G401 (cell line): ENCODE measurements at places on chromosomes 5 and 9.

- DNase-seq: no peak
These were observed 66.5 kb upstream of the TGFBR1 start for GRCh38 chr9:99038484-99038820.

DNA sequence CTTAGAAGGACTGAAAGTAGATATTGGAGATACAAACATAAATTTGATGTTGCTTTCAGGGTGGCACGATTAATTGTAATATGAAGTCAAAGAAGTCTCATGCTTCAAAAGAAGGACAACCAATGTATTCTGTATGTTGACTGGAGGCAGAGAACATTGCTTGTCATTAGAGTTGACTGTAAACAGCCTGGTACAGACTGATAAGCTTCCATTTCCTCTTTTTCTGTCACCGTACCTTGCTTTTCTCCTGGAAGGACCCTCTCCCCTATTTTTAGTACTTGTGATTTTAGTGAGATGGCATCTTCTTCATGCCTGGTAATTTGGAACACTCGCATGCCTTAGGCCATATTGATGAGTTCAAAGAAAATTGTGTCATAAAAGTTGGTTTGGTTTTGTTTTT, 809.4 kb downstream of the PRELID2 start:
- no peak for DNase-seq

DNA sequence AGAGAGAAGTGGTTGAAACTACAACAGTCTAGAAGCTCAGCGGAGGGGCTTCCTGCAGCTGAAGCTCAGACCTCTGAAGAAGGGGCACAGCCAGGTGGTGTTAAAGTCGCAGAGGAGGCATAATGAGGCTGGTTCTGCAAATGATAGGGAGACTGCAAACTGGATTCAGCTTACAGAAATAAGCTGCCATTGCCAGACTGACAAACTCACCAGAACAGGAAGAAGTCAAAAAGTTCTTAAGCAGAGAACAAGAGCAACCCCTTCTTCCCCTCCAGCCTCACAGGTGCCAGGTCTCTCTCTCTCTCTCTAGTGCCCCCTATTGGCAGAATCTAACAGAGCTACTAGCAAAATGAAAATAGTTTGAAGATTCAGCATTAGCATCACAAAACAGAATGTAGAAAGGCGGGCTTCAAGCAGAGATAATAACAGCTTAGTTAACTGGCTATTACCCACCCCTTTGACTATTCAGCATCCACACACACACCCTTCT, 76.7 kb downstream of the GRAMD2B start:
- no peak for DNase-seq

GRCh38 chr9:76707510-76707909, 56.7 kb upstream of the PCA3 start:
- no peak for DNase-seq

DNA sequence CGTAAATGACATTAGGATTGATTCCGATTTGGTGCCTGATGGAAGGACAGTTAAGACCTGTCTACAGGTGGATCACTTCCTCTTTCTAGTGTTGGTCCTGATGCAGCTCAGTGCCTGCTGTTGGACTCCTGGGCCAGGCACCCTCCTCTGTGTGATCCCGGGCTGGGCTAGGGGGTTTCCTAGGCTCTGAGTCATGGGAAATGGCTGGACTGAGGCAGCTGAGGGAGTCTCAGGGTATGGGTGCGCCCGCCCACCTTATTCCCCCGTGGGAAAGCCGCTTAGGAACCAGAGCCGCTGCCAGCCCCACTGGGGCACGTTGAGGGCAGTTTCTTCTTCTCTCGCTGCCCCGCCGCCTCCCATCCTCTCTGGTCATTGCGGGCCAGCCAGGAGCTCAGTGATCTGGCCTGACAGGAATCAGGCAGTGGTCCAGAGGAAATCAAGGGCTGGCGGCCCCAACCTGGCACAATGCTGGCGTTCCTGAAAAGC, 12.9 kb downstream of the TCF7 start:
- DNase-seq: peak; percentile 67

GRCh38 chr5:164975986-164976385, 1470.6 kb downstream of the MAT2B start:
- DNase-seq: no peak

- DNase-seq: no peak
These were observed 163.3 kb upstream of the DAPK1 start for GRCh38 chr9:87334366-87334765.

- DNase-seq: no peak
These were observed 8.0 kb upstream of the SPOCK1 start for GRCh38 chr5:137507150-137507549.

GRCh38 chr5:175381130-175381529, 62.9 kb downstream of the DRD1 start:
- no peak for DNase-seq

DNA sequence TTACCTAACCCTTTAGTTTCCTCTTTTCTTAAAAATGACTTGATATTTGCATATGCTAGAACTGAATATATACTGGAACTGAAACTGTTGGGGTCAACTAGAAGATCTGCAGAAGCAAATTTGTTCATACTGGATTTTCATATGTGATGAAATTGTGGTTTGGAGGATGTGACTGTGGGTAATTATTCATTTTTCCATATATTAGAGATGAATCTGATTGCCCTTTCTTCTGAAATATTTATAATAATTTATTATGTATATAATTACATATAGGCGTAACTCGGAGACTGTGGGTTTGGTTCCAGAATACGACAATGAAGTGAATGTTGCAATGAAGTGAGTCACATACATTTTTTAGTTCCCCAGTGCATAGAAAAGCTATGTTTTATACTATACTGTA, 149.1 kb downstream of the ATP10B start:
- no peak for DNase-seq

DNA sequence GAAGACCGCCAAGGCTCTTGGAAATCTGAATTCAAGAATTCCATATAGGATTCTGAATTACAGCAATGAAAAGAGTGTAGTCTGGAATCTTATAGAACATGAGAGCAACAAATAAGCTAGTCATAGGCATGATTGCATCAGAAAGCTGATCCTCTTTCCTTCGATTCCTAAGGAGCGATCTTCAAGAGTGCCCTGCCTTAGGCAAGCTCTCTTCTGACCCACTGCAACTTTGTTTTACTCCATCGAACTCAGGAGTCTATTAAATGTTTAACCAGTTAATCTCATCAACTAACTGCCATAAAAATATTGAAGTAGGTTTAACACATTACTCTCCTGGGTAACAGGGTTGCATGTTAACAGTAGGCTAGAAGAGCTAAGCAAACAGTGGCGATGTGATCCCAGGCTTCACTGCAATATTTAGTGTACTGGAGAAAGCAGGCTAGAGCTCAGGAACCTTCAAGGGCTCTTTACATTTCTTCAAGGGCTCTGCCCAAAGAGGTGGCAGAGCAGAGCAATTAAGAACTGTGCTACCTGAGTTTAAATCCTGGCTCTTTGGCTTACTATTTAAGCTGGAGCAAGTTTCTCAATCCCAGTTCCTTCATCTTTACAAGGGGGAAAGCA, 146.3 kb downstream of the RORB start:
- no peak for DNase-seq

DNA sequence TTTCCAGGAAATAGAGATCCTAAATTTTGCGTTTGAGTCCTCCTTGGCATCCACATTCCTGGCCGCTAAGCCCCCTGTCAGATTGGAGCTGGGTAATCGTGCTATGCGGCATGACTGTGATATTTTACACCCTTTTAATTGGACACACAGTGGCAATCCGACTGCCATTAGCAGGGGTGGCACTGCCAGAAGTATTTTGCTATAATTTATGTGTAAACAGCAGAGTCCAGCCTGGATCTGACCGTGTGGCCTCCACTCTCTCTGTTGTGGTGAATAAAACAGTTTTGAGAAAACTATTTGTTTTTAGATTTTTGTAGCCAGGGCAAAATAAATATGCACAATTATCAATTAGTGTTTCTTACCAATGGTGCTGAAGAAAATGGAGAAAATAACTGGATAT, 281.0 kb upstream of the IRX2 start:
- no peak for DNase-seq

DNA sequence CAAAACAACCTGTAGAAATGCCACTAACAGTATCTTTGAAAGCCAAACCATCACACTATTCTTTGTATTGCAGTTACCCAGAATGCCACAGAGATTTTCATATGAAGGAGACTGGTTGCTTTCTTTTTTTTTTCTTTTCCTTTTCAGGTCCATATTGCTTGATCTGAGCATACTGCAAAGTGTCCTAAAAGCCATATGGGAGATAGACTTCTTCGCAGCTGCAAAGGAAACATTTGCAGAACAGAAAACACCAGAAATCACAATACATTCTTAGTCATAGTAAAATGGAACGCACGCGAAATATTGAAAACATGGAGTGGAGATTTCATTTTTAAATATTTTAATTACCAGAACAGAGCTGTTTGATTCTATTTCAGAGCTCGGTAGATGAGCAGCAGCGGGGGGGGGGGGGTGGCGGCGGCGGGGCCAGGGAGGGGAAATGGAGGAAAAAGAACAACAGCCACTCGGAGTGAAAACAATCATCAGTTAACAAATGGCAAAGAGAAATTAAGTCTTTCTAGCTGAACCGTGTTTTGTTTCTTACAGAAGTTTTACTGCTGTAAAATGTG, 284.1 kb downstream of the NFIB start:
- DNase-seq: no peak

GRCh38 chr5:93579692-93580062, 1.3 kb downstream of the NR2F1-AS1 start:
- no peak for DNase-seq

- DNase-seq: no peak
These were observed 93.0 kb downstream of the IRX2 start for GRCh38 chr5:2658447-2658846.

DNA sequence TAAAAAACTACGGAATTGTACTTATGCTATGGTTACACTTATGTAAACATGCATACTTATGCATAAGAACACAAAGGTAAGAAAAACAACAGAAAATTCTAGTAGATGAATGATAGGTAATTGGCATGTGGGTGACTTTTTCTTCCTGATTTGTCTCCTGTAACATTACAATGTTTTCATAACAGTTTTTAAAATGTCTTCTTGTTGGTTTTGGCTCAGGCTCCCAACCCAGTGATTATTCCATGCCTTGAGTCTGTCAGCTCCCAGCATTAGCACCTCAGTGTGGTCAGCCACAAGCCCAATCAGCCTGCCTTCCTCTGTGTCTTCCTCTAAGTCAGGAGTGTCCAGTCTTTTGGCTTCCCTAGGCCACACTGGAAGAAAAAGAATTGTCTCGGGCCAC, 7.9 kb upstream of the FOXE1 start:
- no peak for DNase-seq

DNA sequence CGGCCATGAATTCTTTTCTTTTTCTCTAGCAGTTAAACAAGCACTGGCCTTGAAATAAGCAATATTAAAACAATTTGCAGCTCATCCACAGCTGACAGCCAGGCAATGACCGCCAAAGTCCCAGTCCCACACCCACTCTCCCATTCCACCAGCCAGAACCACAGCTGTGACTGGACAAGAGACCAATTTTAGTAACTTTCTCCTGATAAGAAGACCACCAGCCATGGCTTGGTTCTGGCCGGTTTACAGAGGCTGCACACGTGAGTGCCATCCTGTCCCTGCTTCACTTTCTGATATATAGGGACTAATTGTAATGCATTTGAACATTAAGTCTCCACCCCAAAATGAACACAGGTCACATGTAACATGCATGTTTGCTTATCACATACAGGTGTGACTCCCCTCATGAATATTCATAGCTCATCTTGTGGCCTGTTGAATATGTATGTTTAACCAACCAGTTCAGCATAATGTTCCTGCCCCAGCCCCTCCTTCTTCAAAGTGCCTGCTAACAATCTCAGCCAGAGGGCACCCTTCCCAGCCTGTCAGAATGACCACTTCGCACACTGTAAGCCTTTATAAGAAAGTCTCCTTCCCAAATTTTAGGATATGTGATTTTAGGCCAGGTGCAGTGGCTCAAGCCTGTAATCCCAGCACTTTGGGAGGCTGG, 23.9 kb upstream of the FANCC start:
- peak; percentile 26 for DNase-seq

- no peak for DNase-seq
These were observed 1.9 kb downstream of the GPBP1 start for GRCh38 chr5:57175551-57176309.

GRCh38 chr5:36300927-36301540, 668 bp downstream of the RANBP3L start:
- DNase-seq: no peak

DNA sequence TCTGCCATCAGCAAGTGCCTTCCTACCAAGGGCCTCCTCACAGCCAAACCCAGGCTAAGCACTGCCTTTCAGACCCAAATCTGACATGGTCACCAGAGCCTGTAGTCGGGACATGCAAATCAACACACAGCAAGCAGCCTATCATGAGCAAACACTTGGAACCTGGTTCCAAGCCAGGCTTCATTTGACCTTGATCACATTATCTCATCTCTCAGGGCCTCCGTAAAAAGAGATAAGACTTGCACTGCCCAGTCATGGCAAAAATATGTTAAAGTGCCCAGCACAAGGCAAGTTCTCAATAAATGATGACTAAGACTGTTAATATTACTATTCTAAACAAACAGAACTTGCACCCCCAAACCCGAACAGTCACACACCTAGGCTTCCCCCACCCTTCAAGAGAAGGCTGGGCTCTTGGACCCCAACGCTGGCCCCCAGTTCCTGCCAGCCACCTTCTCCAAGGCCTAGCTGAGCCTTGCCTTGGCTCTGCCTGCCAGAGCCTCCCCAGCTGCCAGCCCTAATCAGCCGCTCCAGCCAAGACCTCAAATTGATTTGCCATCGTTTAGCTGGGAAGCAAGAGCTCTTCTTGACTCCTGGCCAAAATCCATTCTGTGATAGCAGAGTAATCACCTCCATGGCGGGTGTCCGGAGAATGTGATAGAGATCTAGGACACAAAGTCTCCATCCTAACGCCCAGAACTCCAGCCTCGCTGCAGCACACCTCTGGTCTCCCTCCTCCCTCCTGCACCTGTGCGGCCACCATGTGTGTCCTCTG, 18.7 kb downstream of the CPLX2 start:
- DNase-seq: no peak

DNA sequence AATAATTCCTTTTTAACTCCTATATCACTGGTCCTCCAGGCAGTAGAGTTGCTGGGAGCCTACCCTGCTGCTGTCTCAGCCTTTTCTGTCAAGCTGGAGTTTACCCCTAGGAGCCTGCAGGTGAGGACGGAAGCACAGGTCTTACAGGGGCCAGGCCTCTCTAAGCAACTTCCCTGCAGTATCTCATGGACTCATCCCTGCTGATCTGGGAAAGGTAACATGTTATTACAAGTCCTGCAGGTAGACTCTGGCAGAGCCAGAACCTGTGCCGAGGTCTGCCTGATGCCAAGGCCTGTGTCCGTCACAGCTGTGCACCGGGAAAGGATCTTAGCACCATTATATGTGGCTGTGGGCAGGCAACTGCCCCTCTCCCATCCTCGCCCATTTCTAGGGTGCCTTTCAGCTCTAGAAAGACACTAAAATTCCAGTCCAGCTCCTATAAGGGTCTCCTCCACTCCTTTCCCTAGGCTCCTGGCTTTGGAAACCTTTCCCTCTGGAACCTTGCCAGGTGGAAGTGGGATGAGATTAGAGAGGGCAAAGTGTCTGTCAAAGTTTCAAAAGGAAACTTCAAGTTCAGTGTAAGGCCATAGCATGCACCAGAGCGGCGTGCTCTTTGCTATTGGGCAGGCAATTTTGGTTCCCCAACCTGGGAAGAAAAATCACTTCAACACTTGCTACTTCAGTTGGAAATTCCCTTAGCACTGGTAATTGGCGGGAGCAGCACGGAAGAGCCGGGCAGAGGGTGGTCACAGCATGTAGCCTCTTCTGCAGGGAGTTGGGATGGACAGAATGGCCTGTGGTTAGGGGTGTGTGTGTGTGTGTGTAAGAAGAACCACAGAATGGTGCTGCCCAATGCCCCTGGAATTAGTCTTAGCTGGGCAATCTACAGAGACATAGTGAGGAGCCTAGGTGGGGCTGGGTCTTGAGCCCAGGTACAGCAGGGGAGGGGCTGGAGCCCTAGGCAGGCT, 17.5 kb downstream of the TMEM171 start:
- DNase-seq: no peak
